Bronchial epithelial cell (primary cell): ENCODE measurements at places on chromosomes 5 and 9.

DNA sequence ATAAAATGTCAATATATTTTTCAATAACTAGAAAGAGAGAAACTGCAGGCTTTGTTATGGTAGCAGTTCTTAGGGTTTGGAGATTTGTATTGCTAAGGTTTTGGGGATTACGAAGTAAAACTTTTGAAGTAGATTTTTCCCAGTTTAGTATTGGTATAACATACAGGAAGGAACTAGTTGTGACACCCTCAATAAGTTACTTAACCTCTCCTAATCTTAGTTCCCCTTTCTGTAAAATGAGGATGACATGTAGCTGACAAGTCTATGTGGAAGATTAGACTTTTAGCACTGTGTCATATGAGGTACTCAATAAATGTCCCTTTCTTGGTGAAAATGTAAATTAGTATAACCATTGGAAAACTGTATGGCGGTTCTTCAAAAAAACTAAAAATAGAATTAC, 73.4 kb upstream of the ATG10 start:
- no peak for DNase-seq

- peak; percentile 41 for DNase-seq
These were observed 98.1 kb downstream of the SREK1 start for GRCh38 chr5:66242050-66242715.

GRCh38 chr9:128627906-128628305, 28.7 kb downstream of the DYNC2I2 start:
- DNase-seq, result no peak

DNA sequence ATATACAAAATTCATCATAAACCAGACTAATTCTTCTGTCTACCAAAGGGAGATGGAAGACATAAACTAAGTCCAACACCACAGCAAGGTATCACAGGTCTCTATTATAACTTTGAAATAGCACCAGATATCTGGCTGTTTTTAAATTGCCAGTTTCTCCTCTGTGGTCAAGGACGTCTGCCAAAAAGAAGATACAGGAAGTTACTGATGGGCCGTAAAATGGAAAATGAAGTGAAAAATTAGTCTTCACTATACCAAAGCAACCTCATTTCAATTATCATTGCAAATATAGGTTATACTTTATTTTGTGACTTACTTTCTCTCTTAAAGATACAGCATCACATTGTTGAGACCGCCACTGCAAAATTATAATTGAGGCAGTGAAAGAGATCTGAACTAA, 225.5 kb downstream of the NDUFS4 start:
- no peak for DNase-seq

DNA sequence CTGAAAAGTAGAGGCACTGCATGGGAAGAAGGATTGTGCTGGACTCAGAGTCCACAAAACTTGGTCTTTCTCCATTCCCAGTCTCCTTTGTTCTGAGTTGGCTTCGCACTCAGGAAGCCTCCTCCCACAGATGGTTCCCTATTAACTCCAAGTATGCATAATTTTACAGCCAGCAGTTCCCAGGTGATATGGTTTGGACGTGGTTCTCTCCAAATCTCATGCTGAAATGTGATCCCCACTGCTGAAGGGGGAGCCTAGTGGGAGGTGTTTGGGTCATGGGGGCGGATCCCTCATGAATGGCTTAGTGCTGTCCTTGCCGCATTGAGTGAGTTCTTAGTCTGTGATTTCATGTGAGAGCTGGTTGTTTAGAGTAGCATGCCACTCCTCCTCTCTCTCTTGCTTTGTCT, 86.6 kb downstream of the FEM1C start:
- no peak for DNase-seq

- DNase-seq, result no peak
These were observed 477.8 kb downstream of the SPATA31A7 start for GRCh38 chr9:61667559-61668121.

GRCh38 chr9:124448019-124448418, 2.2 kb upstream of the ADGRD2 start:
- DNase-seq, result no peak

DNA sequence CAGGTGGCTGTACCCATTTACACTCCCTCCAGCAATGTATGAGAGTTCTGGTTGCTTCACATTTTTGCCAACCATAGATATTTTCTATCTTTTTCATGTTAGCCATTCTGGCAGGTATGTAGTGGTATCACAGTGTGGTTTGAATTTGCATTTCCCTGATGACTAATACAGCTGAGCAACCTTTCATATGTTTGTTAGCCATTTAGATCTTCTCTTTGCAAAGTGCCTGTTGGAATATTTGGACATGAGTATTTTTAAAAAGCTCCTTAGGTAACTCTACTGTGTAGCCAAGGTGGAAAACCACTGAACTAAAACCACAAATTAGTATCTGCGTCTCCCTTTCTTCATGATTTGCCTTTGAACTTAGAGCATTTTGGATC, 31.9 kb downstream of the IRF1 start:
- DNase-seq, result peak; percentile 84

DNA sequence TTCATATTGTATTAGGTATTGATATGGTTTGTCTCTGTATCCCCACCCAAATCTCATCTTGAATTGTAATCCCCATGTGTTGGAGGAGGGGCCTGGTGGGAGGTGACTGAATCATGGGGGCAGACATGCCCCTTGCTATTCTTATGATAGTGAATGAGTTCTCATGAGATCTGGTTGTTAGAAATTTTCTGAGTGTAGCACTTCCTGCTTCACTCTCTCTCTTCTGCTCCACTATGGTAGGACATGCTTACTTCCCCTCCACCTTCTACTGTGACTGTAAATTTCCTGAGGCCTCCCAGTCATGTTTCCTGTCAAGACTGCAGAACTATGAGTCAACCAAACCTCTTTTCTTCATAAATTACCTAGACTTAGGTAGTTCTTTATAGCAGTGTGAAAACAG, 187.4 kb upstream of the SLC24A2 start:
- DNase-seq, result peak; percentile 91

DNA sequence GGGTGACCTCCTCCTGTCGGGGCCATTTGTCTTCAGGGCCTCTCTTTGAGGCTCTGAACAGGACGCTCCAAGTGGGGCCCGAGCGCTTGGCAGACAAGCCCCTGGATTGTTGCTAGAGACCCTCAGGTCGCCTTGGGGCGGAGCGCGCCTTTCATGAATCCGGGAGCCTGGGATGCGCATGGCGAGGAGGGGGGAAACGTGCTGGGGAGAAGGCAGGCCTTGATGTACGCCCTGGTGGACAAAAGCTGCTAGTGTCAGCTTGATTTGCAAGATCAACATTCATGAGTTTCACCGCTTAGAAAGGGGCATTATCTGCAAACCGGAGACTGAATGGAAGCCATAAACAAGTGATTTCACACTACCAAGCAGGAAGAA, 226.3 kb downstream of the SMARCA2 start:
- peak; percentile 68 for DNase-seq

DNA sequence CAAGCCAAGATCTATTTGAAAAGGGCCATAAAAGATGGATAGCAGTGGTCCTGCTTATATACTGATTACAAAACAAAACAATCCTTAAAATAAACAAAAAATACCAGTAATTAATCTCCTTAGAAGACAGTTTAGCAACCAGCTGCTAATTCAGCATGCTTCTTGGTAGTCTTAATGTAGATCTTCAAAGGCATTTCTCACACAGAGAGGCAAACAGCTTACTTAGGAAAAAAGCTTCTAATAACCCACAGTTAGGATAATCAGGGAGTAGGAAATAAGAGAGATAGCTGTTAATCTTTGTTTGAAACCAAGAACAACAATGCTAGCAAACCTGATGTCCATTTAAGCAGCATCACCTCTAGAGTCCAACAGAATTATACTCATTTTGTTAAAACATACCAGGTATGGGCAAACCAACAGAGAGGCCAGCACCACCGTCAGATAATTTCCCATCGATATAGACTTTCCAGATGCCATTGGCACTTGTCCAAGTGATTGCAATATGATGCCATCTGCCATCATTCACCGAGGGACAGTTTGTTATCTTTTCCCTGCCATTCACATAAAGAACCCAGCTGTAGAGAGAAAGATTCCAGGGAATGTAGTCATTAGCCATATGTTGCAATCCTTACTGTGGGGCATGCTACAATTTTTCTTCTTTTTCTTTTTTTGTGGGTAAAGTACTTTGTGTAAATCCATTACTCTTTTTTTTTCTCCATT, 105.6 kb upstream of the TXNDC8 start:
- DNase-seq, result peak; percentile 39

GRCh38 chr5:82938901-82939725, 138.1 kb downstream of the TMEM167A start:
- no peak for DNase-seq

GRCh38 chr9:126301985-126302603, 24.5 kb upstream of the MVB12B start:
- DNase-seq, result peak; percentile 60

DNA sequence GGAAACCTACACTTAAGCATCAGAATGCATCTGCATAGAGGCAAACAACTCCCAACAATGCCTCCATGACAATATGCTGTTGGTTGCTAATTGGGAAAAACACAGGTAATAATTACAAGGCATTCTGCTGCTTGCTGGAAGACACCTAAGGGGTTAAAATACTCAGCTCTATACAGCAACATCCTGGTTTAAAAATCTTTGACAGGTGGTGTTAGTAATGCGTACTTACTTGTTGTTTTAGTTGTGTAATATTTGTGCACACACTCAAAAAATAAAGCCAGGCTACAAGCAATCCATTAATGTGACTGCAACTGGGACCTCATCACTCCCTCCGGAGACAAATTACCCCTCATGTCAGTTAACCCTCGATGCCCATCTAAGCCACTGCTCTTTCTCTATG, 126.3 kb upstream of the ELL2 start:
- DNase-seq, result no peak
